Amygdala (tissue), 56 donors: ENCODE measurements at places on chromosomes 5 and 9.

DNA sequence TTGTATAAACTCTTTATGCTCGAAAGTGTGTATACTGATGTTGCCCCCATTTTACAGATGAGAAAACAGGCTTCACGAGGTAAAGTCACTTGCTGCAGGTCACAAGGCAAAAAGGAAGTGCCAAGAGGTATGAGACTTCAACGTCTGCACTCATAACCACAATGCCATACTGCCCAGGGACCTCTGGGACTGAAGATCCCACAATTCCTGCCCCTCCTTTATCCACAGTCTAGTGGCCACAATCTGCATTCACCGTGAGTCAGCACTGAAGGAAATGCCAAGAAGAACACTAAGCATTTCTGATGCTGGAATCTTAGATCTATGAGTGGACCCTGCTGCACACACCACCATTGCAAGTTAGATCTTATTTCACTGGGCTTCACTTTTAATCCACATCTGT is 37.3 kb downstream of the MED27 start:
- no peak for DNase-seq

- no peak for DNase-seq
Observed at GRCh38 chr5:34026089-34026761, 16.8 kb downstream of the C1QTNF3 start.

DNA sequence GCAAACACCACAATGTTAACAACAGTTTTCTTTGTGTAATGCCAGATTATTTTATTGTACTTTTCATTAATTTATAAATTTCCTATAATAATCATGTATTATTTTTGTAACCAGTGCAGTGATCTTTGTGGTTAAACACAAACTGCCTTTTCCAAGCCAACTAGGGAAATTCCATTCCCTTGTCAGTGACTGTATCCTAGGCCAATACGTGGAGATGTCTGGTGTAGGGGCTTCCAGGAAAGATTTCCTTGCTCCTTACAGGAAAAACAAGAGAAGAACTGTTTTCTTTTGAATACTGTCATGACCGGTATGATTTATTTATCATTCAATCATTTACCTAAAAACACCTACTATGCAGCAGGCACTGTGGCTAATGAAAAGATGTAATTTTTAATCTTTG is 31.4 kb downstream of the FANCC start:
- DNase-seq: no peak

DNA sequence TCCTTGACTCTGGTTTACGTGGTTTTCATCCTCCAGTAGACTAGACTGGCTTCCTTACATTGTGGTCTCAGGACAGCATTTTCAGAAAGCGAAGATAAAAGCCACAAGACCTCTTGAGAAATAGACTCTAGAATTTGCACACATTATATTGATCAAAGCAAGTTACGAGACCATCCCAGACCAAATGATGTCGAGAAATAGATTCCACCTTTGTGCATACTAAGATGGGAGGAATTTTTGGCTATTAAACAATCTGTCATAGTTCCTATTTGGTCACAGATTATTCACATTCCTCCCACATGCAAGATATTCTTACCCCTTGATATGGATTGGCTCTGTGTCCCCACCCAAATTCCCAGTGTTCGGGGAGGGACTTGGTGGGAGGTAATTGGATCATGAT is 65.6 kb downstream of the TEX10 start:
- DNase-seq: no peak

GRCh38 chr9:111069183-111069582 is 30.9 kb upstream of the LPAR1 start:
- no peak for DNase-seq

DNA sequence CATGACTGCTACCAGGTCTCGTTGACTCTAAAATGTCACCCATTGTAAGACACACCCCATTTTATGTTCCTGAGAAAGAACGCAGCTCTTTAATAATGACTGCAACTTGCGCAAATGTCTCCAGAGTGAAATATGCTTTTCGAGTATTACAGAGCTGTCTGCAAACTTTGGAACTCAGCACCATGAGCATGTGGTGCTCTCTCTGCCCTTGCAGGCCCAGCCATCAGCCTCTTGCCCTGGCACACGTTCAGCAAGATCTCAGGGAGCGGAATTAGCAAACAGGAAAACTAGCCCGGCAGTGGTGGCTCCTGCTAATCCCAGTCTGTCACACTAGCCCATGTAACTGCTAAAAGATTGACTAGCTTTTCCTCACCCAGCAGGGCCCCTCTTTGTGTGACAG is 114.5 kb upstream of the SLC1A3 start:
- DNase-seq: no peak
